ENCODE measurements at places on chromosomes 2 and 18.
A peak's percentile ranks its signal among the peaks of the same experiment; 100 is the strongest.

- H3K4me3 ChIP-seq = no peak overlapping the region
- no peaks in the 10 kb centered on the region for H3K27me3 ChIP-seq
These were observed 15.7 kb upstream of the CDH7 start for GRCh38 chr18:65735155-65735554.

- H3K4me1 ChIP-seq = peaks cover 56% of the 10 kb centered on the region
- no peak overlapping the region for H3K4me3 ChIP-seq
- no peaks in the 10 kb centered on the region for H3K27me3 ChIP-seq
- no peaks in the 10 kb centered on the region for H3K36me3 ChIP-seq
These were observed 105.4 kb downstream of the POLR1A start for GRCh38 chr2:86000131-86000937.

- peak overlapping the region; percentile 69 for H3K4me3 ChIP-seq
- H3K36me3 ChIP-seq = no peaks in the 10 kb centered on the region
These were observed 7.9 kb downstream of the PMAIP1 start for GRCh38 chr18:59907660-59908059.

- H3K27me3 ChIP-seq = no peaks in the 10 kb centered on the region
- no peak overlapping the region for H3K27ac ChIP-seq
- DNase-seq = peak; percentile 8
- H3K36me3 ChIP-seq = no peaks in the 10 kb centered on the region
- no peaks in the 10 kb centered on the region for H3K4me1 ChIP-seq
These were observed 61.5 kb upstream of the CYP20A1 start for GRCh38 chr2:203177361-203177760.

DNA sequence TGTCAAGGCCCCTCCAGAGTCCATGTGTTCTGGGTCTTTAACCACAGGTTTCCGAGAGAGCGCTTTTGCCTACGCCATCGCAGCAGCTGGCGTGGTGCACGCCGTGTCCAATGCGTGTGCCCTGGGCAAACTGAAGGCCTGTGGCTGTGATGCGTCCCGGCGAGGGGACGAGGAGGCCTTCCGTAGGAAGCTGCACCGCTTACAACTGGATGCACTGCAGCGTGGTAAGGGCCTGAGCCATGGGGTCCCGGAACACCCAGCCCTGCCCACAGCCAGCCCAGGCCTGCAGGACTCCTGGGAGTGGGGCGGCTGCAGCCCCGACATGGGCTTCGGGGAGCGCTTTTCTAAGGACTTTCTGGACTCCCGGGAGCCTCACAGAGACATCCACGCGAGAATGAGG is 9.3 kb downstream of the WNT10A start:
- H3K4me3 ChIP-seq = no peak overlapping the region
- peaks cover 46% of the 10 kb centered on the region for H3K4me1 ChIP-seq
- H3K27me3 ChIP-seq = no peaks in the 10 kb centered on the region
- no peak overlapping the region for H3K27ac ChIP-seq
- peaks cover 17% of the 10 kb centered on the region for H3K36me3 ChIP-seq

GRCh38 chr2:127829845-127830246 is 18.9 kb upstream of the WDR33 start:
- no peaks in the 10 kb centered on the region for H3K36me3 ChIP-seq
- no peaks in the 10 kb centered on the region for H3K27me3 ChIP-seq
- peak overlapping the region; percentile 27 for H3K4me3 ChIP-seq
- peak; percentile 66 for DNase-seq
- peaks cover 20% of the 10 kb centered on the region for H3K4me1 ChIP-seq
- H3K27ac ChIP-seq = peak overlapping the region; percentile 65

- no peak overlapping the region for H3K27ac ChIP-seq
- no peak overlapping the region for H3K4me3 ChIP-seq
- H3K27me3 ChIP-seq = peaks cover 7% of the 10 kb centered on the region
- no peaks in the 10 kb centered on the region for H3K36me3 ChIP-seq
- no peak for DNase-seq
- no peaks in the 10 kb centered on the region for H3K4me1 ChIP-seq
These were observed 27.6 kb upstream of the MYO1B start for GRCh38 chr2:191217580-191217979.

DNA sequence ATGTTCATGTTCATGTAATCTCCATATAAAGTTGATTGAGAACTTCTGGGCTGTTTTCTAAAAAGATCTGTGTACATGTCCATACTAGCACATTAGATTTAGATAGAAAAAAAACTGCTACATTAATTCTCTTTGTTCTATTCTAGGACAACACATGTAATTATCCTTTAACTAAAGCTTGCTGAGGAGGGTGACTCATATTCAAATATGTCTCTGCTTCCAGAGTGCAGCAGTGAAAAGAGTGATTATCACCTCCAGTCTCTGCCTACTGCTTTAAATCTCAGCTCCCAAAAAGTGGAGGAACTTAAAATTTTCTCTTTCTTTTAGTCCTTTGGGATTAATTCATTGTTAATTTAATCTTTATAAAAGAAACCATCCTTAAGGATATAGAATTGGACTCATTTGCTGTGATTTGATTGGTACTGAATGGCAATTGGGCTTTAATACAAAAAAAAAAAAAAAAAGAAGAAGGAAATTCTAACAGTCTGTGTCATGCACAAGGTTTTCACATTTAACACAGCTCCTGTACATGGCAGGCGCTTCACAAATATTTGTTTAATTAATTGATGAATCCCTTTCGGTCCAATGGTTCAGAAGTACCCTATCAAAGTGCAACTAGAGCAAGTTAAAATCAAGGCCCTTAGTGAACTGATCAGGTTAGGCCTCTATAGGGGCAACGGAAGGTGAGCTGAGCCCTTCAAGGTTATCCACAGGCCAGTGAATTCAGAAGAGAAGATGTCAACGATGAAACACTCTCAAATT is 214.0 kb upstream of the KCNJ3 start:
- H3K4me3 ChIP-seq = no peak overlapping the region
- H3K36me3 ChIP-seq = no peaks in the 10 kb centered on the region
- H3K27me3 ChIP-seq = no peaks in the 10 kb centered on the region
- no peak overlapping the region for H3K27ac ChIP-seq
- DNase-seq = no peak
- no peaks in the 10 kb centered on the region for H3K4me1 ChIP-seq

DNA sequence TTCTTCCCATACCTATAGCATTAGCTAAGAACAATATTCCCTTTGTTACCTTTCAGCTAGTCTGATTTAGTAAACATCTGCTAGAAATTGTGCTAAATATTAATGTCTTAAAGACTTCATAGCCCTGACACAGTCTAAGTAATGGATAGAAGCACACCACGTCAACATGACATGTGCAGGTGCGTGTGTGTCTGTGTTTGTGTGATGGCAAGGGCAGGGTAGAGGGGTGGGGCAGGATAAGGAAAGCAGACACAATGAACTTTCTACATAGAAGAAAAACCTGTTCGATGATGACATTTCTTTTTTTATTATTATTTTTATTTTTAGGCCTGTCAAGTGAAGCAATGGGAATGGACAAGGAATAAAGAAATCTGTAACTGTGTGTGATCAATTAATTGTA is 223.3 kb downstream of the NOL4 start:
- H3K27me3 ChIP-seq = no peaks in the 10 kb centered on the region
- DNase-seq = no peak
- H3K27ac ChIP-seq = no peak overlapping the region
- H3K4me3 ChIP-seq = no peak overlapping the region
- H3K36me3 ChIP-seq = no peaks in the 10 kb centered on the region

DNA sequence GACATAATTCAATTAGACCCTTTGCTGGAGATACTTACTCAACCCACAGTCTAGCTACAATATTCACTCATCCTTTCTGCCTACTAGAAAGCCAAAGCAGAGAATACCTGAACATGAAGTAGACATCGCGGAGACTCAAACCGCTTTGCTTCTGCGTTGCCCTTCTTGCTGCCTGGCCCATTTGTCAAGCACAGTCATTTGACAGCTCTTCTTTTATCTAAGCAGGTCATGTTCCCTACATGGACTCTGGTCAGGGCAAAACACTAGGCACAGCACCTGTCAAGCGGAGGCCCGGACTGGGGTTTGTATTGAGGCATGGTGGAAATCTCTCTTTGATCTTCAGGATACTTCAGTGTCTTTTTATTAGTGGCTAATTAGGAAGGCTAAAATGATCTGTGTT is 89.7 kb downstream of the FARSB start:
- peaks cover 12% of the 10 kb centered on the region for H3K36me3 ChIP-seq
- no peak overlapping the region for H3K4me3 ChIP-seq
- no peak for DNase-seq
- H3K27me3 ChIP-seq = no peaks in the 10 kb centered on the region
- H3K4me1 ChIP-seq = no peaks in the 10 kb centered on the region

GRCh38 chr18:49155857-49156256 is 205.1 kb upstream of the SMAD7 start:
- peaks cover 5% of the 10 kb centered on the region for H3K36me3 ChIP-seq
- H3K4me3 ChIP-seq = no peak overlapping the region
- DNase-seq = no peak
- H3K27me3 ChIP-seq = no peaks in the 10 kb centered on the region
- H3K27ac ChIP-seq = no peak overlapping the region

DNA sequence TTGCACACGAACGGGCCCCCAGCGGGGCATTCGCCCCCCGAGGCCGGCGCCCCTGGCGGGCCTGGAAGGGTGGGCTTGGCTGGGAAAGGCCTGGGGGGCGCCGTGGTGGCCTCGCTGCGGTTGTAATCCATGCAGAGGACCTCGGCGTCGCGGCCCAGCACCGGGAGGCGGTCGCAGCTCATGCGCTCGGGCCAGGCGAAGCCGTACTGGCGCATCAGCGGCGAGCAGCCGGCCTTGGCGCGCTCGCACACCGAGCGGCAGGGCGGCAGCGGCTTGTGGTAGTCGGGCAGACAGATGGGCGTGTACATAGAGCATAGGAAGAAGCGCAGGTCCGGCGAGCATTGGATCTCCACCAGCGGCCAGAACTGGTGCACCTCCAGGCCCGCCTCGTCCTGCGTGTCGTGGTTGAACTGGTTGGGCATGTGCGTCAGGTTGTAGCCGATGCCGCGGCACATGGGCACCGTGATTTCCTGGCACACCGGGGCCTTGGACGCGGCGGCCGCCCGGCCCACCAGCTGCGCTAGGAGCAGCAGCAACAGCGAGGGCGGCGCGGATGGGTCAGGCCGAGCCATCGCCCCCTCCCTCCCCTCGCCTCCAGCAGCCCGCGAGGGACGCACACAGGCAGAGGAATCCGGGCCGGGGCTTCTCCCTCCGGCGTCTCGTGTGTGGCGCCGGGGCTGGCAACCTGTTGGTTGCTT is 1.4 kb downstream of the FZD5 start:
- no peak overlapping the region for H3K27ac ChIP-seq
- H3K36me3 ChIP-seq = no peaks in the 10 kb centered on the region
- peaks cover 17% of the 10 kb centered on the region for H3K27me3 ChIP-seq
- peak overlapping the region; percentile 72 for H3K4me3 ChIP-seq
- H3K4me1 ChIP-seq = peaks cover 44% of the 10 kb centered on the region

DNA sequence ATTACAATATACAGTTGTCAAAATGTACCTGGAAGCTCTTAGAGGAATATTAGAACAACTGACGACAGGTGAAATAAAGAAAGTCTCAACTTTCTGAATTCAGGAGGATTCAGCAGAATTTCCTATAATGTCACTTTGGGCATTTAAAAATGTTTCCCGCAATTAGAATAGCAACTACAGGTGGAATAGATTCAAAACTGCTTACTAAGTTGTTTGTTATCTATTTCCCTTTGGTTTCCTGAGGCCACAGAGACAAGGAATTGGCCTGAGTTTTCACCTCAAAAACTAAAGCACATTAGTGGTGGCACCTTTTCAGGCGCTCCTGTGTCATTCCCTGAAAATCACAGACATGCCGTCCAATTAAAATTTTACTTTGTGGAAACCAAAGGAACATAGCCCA is 729.2 kb upstream of the FANCL start:
- no peak for DNase-seq
- H3K36me3 ChIP-seq = no peaks in the 10 kb centered on the region
- no peaks in the 10 kb centered on the region for H3K4me1 ChIP-seq
- no peaks in the 10 kb centered on the region for H3K27me3 ChIP-seq
- H3K4me3 ChIP-seq = no peak overlapping the region

DNA sequence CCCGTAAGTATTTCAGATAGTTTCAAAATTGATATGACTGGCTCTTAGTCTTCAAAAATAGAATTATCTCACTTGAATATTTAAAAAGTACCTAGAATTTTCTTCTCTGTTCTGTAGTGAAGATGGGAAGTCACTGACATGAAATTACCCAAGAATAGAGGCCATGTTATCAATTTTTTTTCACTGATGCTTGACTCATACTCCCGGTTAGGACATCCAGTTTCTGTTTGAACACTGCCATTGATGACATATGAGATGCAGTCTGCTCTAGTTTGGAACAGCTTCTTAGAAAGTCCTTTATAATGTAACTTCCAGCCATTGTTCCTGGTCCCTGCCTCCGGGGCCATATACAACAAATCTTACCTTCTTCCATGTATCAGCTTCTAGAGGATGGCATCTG is 26.0 kb downstream of the MAP3K20 start:
- no peaks in the 10 kb centered on the region for H3K27me3 ChIP-seq
- DNase-seq = peak; percentile 29
- H3K4me1 ChIP-seq = peaks cover 7% of the 10 kb centered on the region

Measured in CD4-positive, CD25-positive, alpha-beta regulatory T cell (primary cell).